Activated CD8-positive, alpha-beta T cell treated with anti-CD3 and anti-CD28 coated beads for 36 hours (primary cell): ENCODE measurements at places on chromosomes 1 and 21. TPM values are rescaled to one million over a fixed set of nuclear protein-coding genes. Genes with fewer than 3 reads are reported as not detected.

Gene CD1B
- not detected for total RNA-seq

DNA sequence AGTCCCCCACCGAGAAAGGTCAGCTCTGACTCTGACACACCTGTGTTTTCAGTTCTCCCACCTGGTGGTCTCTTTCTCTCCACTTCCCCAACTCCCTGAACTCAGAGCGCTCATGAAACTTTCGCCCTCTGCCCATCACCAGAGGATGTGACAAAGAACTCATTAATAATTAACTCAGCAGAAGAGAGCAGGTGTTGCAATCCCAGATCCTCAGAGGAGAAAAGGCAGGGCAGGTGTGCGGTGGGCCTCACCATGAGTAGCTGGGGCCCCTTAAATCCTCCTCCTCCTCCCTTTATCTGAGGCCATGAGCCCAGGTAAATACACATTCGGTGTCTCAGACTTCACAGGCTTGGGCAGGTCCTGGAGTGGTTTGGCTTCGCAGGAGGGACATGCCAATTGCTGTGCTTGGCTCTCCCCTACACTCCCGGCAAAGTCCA is 1.7 kb upstream of the LAMB3 start:
- no peak for DNase-seq

Gene S100A4
- 118 TPM for total RNA-seq

DNA sequence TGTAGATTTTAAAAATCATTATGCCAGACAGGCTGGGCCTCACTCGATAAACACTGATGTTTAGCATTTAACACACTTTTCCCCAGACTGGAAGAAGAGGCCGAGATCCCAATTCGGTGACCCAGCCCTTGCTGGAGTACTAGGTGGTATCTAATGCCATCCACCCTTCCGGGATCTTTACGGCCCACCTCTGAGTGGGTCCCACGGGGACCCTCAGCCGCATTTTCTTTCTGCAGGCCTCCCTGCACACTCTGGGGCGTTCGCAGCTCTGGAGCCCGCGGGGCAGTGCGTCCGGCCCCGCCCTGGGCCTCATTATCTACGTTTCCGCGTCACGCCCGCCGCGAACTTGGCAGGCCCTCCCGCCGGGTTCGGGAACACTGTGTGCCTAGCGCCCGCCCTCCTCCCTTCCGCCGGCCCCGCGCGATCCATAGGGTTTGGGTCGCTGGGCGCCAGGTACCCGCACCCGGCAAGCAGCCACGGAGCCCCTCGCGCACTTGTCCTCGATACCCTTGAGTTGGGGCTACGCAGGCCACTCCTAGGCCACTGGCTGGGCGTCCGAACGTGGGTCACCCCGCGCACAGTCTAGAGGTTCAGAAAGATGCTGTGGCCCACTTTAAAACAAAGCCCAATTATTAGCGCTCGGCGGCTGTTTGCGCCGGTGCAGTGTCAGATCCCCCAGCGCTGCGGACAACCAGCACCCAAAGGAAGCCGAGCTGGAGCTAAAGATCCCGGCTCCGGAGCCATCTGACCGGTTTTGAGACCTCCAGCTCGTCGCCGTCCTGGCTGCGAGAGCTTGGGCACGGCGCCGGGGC is 950 bp upstream of the EVA1C start:
- peak; percentile 82 for DNase-seq

- no peak for DNase-seq
Measured at GRCh38 chr1:53112271-53112774, 30.1 kb downstream of the SLC1A7 start.

Gene ZNF593OS
- total RNA-seq: not detected
